ENCODE measurements at places on chromosomes 7 and 10. TPM values are rescaled to one million over a fixed set of nuclear protein-coding genes. Genes with fewer than 3 reads are reported as not detected.

The ZNF33A gene
- 37.6 TPM for polyA plus RNA-seq

The CFAP58 gene
- 0.49 TPM for polyA plus RNA-seq

The SYPL1 gene
- 154 TPM for polyA plus RNA-seq

The NDUFA5 gene
- 283 TPM for polyA plus RNA-seq

The NEURL1 gene
- 3.3 TPM for polyA plus RNA-seq

- DNase-seq: no peak
Observed at GRCh38 chr10:119377451-119377957, 165.0 kb downstream of the RGS10 start.

DNA sequence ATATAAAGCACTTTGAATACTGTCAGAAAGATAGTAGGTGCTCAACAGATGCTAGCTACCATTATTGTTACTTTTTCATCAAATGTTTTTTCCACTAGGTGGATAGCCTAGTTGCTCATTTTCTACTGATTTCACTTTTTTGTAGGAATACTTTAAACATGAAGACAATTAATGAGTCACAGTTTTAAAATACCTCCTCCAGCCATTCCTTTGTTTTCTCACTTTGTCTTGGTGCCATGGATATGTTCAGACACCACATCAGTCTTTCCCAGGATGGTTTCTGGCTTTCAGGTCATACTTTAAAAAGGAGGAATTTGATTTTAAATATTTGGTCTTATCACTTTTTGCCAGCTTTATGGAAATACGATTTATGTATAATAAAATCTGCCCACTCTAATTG, 147.1 kb upstream of the MGMT start:
- DNase-seq: no peak

- no peak for DNase-seq
Observed at GRCh38 chr7:16923019-16923418, 41.2 kb upstream of the AGR3 start.

DNA sequence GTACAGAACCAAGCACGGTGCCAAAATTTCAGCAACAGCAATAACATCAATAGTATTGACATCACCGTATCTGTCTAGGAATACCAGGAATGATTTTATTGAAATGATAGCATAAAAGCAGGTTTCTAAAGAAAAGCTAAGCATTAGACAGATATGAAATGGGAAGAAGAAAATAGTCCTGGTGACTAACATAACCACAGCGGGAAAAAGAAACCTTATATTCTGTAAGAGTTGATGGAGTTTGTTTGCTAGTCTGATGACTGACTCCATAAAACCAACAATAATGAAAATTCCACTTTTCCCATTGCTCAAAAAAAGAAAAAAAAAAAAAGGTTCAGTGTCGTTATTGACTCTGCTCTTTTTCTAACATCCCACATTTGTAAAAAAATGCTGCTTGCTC, 668.3 kb downstream of the IPMK start:
- no peak for DNase-seq

DNA sequence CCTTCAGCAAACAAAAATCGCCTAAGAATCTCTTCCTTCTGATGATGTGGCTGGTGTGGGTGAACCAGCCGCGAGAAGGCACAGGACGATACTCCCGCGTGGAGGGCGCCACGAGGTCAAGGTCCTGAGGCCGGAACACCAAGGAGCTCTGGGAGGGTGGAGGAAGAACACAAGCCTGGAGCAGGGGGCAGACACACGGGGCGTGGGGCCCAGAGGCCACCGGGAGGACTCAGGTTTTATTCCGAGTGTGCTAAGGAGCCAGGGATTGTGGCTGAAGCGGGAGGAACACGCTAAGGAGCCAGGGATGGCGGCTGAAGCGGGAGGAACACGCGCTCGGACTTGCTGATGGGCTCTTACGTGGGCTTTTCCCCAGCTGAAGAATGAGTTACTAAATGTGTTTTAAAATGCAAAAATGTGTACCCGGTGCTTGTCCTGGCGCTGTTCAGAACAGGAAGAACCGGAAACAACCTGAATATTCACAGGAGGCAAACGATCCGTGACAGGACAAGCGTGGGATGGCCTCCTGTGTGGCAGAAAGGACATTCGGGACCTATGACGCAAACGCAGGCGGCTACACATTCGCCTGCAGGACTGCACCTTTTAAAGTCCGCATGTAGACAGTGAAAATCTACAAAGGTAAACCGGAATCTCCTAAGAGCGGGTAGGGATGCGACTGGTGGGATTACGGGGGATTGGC, 64.0 kb downstream of the MAD1L1 start:
- peak; percentile 51 for DNase-seq

DNA sequence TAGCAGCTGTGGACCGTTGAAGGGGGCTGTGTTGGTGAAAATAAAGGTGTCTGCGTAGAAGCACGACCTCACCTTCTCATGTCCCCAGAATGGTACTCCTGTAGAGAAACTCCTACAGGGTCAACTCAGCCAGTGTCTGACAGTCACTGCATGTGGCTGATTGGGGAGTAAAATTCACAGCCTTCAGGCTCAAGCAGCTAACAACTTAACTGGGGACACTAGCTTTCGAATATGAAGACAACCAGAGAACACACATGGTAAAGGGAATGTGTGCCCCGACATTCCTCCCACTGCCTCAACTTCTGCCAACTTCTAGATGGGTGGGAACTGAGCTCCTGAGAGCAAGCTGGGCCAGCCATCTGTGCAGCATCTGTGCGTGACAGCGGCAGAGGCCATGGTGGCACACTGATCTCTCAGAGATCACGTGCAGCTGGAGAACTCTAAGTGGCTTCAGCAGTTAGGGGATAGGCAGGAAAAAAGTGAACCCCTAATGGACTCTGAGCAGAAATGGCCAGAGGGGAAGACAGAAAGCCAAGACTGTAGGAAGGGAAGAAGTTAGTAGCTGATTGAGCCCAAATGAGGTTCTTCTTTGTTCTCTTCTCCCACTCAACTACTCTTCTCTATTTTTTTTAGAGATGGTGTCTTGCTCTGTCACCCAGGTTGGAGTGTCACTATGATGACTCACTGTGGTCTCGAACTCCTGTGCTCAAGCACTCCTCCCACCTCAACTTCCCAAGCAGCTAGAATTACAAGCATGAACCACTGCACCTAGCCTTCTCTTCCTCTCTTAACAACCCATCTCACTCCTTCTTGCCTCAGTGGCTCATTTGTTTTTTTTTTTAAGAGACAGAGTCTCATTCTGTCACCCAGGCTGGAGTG, 280.8 kb downstream of the ZEB1 start:
- DNase-seq: no peak

DNA sequence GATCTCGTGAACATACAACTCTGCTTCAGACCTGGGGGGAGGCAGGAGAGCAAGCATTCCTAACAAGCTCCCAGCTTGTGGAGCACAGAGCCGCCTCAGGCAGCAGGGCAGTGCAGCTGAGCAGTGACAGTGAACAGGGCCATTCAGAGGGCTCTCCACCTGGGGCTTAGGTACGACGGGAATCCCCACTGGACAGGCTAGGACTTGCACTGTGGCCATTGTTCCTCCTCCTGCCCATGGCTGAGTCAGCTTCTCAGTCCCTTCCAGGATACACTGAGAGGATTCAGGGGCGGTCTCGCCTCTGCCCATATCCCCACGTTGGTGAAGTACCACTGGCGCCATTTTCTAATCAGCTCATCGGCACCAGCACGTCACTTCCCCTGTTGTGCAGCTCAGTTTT, 71.1 kb downstream of the FIGNL1 start:
- no peak for DNase-seq

DNA sequence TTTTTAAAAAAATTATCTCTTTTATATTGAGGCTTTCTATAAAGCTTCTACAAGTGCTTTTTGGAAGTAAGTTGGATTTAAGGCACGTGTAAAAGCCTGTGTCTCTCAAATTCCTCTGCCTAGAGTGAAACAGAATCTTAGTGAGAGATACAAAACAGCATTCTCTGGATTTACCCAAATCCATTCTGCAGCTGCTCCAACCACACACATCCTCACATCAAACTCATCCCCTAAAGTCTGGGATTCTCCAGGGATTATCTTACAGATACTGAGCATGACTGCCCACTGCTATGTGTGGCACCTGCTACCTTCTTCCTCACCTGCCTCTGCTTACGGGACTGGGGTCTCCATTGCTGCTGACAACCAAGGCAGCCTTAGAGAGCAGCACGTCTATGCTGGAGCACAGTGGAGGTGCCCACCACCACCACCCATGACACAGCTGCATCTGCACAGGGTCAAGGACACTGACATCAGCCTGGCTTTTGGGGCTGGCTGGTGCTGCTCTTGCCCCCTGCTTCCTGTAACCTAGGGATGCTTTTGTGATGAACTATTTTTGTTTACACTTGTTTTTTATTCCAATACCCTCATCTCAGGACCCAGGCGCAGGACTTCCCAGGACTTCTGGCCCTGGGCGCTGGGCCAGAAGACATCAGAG, 139.2 kb upstream of the NAMPT start:
- DNase-seq: no peak

DNA sequence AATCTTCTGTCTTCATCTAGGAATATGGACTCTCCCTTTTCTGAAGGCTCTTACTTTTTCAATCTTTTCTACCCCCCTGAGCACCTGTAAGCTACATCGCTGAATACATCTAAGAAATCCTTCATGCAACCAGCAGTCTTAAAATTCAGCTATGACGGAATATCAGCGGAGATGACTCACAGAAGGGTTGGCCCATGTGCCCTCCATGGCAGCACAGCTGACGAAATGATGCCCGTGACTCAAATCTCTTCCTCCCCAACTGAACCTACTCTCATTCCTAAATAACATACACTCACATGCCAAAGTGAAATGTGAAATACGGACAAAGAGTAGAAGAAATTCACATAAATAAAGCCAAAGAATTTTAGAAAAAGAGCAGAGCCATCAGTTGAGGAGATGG, 30.3 kb upstream of the NCAPG2 start:
- DNase-seq: no peak

DNA sequence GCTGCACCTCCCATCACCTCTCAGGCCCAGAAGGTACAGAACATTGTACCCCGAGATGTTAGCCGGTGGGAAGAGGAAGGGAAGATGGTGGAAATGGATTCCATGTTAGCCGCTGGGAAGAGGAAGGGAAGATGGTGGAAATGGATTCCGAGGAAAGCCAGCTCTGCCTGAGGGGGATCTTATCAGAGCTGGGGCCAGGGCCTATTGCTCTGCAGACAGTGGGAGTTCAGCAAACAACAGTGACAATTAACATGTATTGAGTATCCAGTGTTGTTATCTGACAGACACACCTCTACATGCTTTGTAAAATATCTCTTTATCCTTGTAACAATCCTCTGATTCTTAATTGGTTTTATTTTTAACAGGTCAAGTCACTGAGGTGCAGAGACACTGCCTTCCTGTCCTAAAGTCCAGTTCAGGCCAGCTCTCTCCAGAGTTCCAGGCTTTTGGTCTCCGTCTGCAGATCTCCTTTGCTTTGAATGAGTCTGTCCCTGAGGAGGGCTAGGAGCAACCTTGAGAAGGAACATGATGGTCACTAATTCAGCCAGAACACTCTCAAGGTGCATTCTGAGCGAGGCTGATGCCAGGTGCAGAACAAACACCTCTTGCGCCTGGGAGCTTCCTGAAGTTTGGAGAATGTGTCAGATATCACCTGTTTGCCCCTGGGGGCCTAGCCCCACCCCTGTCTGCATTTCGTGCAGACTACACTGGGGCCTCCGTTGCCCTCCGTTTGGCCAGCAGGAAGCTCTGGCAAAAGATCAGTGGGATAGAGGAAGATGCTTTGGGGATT, 82.4 kb upstream of the PODXL start:
- no peak for DNase-seq

- DNase-seq: no peak
Observed at GRCh38 chr7:139367438-139368155, 7.9 kb downstream of the LUC7L2 start.

DNA sequence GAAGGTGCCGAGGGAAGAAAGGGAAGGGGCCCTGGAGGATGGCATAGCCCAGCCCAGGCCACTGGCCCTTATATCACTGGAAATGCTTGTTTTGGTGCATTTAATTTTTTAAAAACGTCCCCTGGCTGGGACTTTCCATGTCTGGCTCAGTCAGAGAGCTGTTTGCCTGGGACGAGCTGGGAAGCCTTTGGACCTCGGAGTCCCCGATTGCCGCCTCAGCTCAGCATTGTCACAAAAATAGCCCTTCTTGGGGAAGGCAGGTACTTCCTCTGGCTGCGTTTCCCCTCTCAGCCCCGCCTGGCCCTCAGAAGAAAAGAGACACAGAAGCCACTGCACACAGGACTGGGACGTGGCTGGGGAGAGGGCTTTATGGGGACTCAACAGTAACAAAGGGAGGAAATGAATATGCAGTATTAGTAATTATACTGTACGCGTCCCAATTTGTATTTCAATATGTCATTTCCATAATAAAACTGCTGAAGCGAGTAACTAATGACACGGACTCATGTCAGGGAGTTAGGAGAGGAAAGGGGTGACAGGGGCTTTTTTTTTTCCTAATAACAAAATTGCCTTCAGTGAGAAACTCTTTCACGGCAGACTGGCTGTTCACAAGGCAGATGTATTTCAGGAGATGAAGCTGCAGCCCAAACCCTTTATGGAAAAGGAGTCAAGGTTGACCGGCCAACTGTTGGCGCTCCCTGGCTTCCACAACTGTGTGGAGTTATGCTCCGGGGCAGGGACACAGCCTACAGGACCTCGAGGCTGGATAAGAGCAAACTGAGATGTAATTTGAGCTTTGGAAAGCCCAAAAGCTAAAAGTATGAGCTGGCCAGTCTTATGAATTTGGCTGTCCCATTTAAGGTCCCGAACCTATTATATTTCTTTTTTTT, 31.0 kb upstream of the MXI1 start:
- no peak for DNase-seq

Measured in left renal pelvis (tissue), 4 donors.